ENCODE measurements at places on chromosomes 5 and 9. TPM values are rescaled to one million over a fixed set of nuclear protein-coding genes. Genes with fewer than 3 reads are reported as not detected.

- H3K4me3 ChIP-seq: peak overlapping the region; percentile 98
- H3K4me1 ChIP-seq: no peaks in the 10 kb centered on the region
- H3K36me3 ChIP-seq: no peaks in the 10 kb centered on the region
- H3K27ac ChIP-seq: peak overlapping the region; percentile 81
- no peaks in the 10 kb centered on the region for H3K27me3 ChIP-seq
These were observed 725 bp downstream of the NDUFB6 start for GRCh38 chr9:32571969-32572899.

DNA sequence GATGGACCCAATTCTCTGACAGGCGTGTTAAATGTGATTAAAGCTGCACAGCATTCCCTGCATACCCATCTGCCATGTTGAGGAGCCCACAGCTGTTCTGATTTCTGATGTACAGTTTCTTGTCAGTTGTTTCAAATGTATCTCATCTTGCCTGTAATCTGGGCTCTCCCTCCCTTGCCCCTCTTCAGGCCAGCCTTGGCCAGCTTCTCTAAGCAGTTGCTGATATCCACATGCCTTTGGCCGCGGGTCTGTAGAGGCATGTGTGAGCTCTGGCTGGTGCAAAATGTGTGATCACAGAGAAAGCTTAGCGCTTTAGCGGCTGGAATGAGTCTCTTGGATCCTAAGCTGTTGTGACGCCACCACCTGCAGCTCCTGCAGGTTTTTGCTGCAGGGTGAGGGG is 332.0 kb downstream of the MLLT3 start:
- H3K36me3 ChIP-seq: no peaks in the 10 kb centered on the region
- H3K4me3 ChIP-seq: no peak overlapping the region
- no peaks in the 10 kb centered on the region for H3K4me1 ChIP-seq

Gene SEMA4D
- 70.4 TPM for total RNA-seq

Gene DMRT3
- total RNA-seq: not detected

- H3K36me3 ChIP-seq: no peaks in the 10 kb centered on the region
- no peak overlapping the region for H3K4me3 ChIP-seq
- no peak overlapping the region for H3K27ac ChIP-seq
These were observed 30.3 kb downstream of the ADCY2 start for GRCh38 chr5:7426284-7426683.

DNA sequence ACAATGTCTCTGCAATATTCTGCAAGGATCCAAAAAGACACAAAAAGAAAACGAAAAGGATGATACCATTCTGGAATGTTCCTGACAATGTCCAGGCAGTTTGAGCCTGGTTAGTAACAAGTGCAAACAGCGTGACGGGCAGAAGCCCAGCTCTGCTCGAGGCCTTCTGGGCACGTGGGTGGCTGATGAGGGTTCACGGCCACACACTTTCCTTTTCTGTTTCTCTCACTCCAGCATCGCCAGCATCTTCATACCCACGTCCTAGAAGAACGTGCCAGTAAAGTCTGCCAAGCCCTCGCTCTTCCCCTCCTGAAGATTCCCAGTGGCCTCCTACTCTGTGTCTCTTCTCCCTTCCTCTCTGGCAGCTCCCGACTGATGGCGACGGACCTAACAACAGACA is 36.7 kb downstream of the COL23A1 start:
- no peak overlapping the region for H3K27ac ChIP-seq
- no peak overlapping the region for H3K4me3 ChIP-seq
- no peaks in the 10 kb centered on the region for H3K27me3 ChIP-seq
- H3K36me3 ChIP-seq: no peaks in the 10 kb centered on the region
- peaks cover 11% of the 10 kb centered on the region for H3K4me1 ChIP-seq

Gene HSPB3
- total RNA-seq: not detected

GRCh38 chr9:96072930-96073329 is 197.4 kb downstream of the ERCC6L2 start:
- no peak overlapping the region for H3K4me3 ChIP-seq
- DNase-seq: no peak
- peaks cover 3% of the 10 kb centered on the region for H3K4me1 ChIP-seq

Gene IRX2
- total RNA-seq: 47.5 TPM

Gene SLC22A5
- total RNA-seq: 4.0 TPM

Gene SLC34A1
- not detected for total RNA-seq

DNA sequence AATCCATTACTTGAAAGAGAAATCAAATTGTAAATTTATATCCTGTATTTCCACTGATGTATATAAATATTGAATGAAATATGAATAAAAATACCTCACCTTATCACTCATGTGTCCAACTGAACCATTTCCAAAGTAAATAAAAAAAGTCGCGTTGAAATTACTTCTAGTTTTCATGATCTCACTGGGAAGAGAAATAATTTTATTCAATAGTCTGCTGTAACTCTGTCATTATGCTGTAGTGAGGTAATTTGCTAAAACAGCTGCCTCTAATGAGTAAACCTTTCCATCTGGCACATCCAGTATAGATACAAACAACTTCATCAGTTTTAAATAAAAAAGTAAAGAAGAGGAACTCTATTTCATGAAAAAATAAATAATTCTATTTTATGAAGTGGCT is 611.5 kb downstream of the ZNF608 start:
- H3K4me3 ChIP-seq: no peak overlapping the region
- no peaks in the 10 kb centered on the region for H3K36me3 ChIP-seq
- no peaks in the 10 kb centered on the region for H3K4me1 ChIP-seq

Gene MEIKIN
- not detected for total RNA-seq

- no peaks in the 10 kb centered on the region for H3K36me3 ChIP-seq
- no peak overlapping the region for H3K4me3 ChIP-seq
- no peak overlapping the region for H3K27ac ChIP-seq
- H3K27me3 ChIP-seq: no peaks in the 10 kb centered on the region
These were observed 177.3 kb upstream of the VCAN start for GRCh38 chr5:83294246-83294645.

DNA sequence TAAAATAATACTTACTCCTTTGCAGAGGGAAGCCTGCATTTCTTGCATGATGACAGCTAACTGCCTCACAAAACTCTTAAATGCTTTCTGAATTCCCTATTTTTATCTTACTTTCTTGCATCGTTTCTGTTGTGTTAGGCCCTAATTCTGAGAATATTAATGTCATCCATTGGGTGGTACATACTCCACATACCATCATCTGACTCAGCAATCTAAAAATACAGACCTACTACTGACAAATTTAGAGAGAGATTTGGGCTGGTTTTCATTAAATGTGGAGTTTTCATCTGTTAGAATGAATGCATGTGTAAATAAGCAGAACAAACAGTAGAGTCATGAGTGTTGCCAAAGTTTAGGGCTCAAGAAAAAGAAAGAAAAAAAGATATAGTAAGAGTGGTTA is 26.5 kb upstream of the KCNN2 start:
- no peaks in the 10 kb centered on the region for H3K4me1 ChIP-seq
- DNase-seq: no peak
- H3K27me3 ChIP-seq: no peaks in the 10 kb centered on the region
- no peak overlapping the region for H3K27ac ChIP-seq

- no peak overlapping the region for H3K27ac ChIP-seq
- no peaks in the 10 kb centered on the region for H3K4me1 ChIP-seq
- H3K27me3 ChIP-seq: no peaks in the 10 kb centered on the region
- no peaks in the 10 kb centered on the region for H3K36me3 ChIP-seq
- H3K4me3 ChIP-seq: no peak overlapping the region
- no peak for DNase-seq
These were observed 689.6 kb upstream of the CDH10 start for GRCh38 chr5:25334350-25334749.

GRCh38 chr9:13939134-13939533 is 374.8 kb downstream of the NFIB start:
- no peaks in the 10 kb centered on the region for H3K27me3 ChIP-seq
- no peak overlapping the region for H3K27ac ChIP-seq
- no peaks in the 10 kb centered on the region for H3K4me1 ChIP-seq

DNA sequence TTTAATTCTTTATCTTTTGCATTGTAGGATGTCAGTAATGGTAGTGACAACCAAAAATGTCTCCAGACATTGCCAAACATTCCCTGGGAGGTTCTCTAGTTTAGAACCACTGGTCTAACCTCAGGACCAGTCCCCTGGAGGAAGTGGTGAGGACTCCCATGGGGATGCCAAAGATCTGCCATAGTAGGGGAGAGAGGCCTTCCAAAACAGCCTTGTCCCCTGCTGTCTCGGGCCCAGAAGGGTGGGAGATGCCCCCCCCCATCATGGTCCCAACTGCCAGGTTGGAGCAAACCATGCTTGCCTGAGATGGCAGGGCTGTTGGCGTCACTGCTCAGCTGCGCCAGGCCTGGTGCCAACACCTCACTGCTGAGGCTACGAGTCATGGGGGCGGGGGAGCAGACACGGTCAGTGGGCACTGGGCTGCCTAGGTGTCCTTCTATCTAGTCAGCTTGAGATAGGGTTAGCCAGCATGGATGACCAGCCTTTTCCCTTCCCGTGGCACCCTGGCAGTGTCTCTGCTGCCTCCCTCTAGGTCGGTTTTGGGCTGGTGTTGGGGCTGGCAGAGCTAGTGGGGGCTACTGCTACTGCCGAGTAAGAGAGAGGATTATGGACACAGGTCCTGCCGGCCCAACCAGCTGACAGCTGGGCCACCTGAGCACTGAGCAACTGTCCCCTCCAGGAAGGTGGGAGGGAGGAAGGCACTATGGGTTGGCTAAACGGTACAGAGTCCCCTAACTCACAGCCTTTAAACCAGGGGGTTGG is 8.3 kb upstream of the CXXC5 start:
- DNase-seq: no peak
- no peak overlapping the region for H3K4me3 ChIP-seq
- H3K27ac ChIP-seq: no peak overlapping the region
- H3K4me1 ChIP-seq: peaks cover 52% of the 10 kb centered on the region
- no peaks in the 10 kb centered on the region for H3K36me3 ChIP-seq
- H3K27me3 ChIP-seq: peaks cover 4% of the 10 kb centered on the region

- DNase-seq: no peak
- no peaks in the 10 kb centered on the region for H3K4me1 ChIP-seq
- no peak overlapping the region for H3K27ac ChIP-seq
- H3K4me3 ChIP-seq: no peak overlapping the region
- no peaks in the 10 kb centered on the region for H3K36me3 ChIP-seq
- no peaks in the 10 kb centered on the region for H3K27me3 ChIP-seq
These were observed 208.1 kb upstream of the PIK3R1 start for GRCh38 chr5:68007451-68007850.

GRCh38 chr9:132588501-132589147 is 6.2 kb downstream of the BARHL1 start:
- peak overlapping the region; percentile 10 for H3K4me3 ChIP-seq
- H3K27me3 ChIP-seq: peaks cover 63% of the 10 kb centered on the region
- H3K4me1 ChIP-seq: peaks cover 77% of the 10 kb centered on the region
- no peak for DNase-seq
- no peaks in the 10 kb centered on the region for H3K36me3 ChIP-seq

- DNase-seq: no peak
- H3K4me3 ChIP-seq: no peak overlapping the region
- no peaks in the 10 kb centered on the region for H3K4me1 ChIP-seq
- H3K27me3 ChIP-seq: no peaks in the 10 kb centered on the region
- H3K27ac ChIP-seq: no peak overlapping the region
These were observed 866.5 kb upstream of the DMAC1 start for GRCh38 chr9:8666060-8666459.

Gene CAMK2A
- 0.28 TPM for total RNA-seq

Gene DNAJC21
- total RNA-seq: 51.2 TPM

DNA sequence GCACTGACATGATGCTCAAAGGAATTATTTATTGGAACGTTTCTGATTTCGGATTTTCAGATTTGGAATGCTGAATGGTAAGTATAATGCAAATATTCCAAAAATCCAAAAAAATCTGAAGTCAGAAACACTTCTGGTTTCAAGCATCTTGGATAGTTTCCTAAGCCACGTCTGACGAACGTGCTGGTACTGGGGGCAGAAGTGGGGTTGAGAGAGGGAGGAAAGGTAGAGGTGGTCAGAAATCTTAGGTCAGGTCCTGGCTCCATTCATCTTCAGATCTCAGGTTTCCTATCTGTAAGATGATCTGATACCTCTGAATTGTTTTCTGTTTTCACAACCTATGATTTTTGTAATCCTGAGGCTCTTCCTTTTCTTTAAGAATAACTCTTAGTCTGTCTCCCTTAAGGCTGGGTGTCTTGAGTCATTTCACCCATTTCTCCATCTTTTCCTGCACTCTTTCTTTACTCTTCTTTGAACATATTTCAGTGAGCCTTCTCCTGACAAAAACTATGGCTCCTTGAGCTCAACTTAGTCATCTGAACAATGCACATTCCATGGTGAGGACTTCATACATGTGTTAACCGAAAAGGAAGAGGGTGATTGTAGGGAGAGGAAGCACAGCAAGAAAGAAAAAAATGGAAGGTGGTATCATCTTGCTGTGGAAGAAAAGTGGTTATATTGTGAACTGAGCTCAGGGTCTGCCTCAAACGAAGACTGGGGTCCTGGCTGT is 3.3 kb downstream of the SGCD start:
- H3K4me3 ChIP-seq: no peak overlapping the region
- H3K36me3 ChIP-seq: no peaks in the 10 kb centered on the region
- DNase-seq: no peak
- H3K4me1 ChIP-seq: no peaks in the 10 kb centered on the region
- no peaks in the 10 kb centered on the region for H3K27me3 ChIP-seq
- no peak overlapping the region for H3K27ac ChIP-seq

Gene CTSV
- total RNA-seq: 113 TPM

DNA sequence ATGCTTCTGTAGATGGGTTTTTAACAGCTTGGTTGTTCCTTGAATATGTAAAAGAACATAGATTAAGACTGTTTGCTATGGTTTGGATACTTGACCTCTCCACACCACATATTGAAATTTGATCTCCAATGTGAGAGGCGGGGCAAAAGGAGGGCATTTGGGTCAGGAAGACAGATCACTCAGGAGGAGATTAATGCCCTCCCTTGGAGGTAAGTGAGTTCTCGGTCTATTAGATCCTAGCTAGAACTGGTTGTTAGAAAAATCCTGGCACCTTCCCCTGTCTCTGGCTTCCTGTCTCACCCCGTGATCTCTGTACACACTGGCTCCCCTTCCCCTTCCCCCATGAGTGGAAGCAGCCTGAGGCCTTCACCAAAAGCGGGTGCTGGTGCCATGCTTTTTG is 281.1 kb upstream of the ANKRD55 start:
- H3K27me3 ChIP-seq: no peaks in the 10 kb centered on the region
- DNase-seq: no peak

- H3K4me1 ChIP-seq: no peaks in the 10 kb centered on the region
- no peak overlapping the region for H3K4me3 ChIP-seq
- H3K27me3 ChIP-seq: no peaks in the 10 kb centered on the region
- no peaks in the 10 kb centered on the region for H3K36me3 ChIP-seq
- no peak overlapping the region for H3K27ac ChIP-seq
- no peak for DNase-seq
These were observed 309.4 kb downstream of the KDM4C start for GRCh38 chr9:7067169-7067568.

Gene PCDHB15
- total RNA-seq: 3.9 TPM

DNA sequence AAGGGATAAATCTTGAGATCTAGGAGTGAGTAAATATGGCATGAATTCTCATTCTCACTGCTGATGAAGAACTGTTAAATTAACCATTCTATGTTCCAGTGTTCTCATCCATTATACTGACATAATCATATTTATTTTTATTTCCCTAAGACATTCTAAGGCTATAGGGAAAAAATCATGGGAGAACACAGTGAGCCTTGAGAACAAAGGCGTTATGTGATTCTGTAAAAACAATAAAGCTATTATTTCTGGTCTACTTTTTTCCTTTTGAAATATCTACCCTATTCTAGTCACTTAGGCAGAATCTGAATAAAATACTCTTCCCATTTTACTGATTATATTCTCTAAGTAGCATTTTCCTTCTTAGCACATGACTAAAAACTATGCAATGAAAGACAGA is 155.7 kb upstream of the ADAMTS16 start:
- H3K36me3 ChIP-seq: no peaks in the 10 kb centered on the region

- H3K36me3 ChIP-seq: no peaks in the 10 kb centered on the region
- no peak overlapping the region for H3K4me3 ChIP-seq
- no peak for DNase-seq
- no peak overlapping the region for H3K27ac ChIP-seq
- no peaks in the 10 kb centered on the region for H3K4me1 ChIP-seq
These were observed 75.9 kb downstream of the SPRY4 start for GRCh38 chr5:142248853-142249462.

Measured in H1 (cell line).